NCI-H345 (cell line): ENCODE measurements at places on chromosomes 7 and 10.

DNA sequence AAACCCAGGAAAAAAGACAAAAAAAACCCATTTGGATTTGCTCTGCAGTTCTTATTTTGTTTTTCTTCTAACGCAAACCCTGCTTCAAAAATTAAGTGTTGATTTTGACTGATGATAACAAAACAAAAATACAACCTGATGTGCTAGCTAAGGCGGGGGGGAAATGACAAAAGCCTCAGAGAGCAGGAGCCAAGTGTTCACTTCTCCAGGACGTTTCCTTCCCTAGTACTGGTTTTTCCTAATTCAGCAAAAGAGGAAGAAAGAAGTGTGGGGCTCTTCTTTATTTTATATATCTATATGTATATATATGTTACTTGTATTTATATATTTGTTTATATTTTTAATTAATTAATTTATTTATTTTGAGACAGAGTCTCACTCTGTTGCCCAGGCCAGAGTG is 28.0 kb downstream of the SNX10 start:
- no peak for DNase-seq

GRCh38 chr7:78197447-78197846 is 398.9 kb downstream of the PHTF2 start:
- DNase-seq: no peak

- DNase-seq: no peak
These were observed 65.1 kb upstream of the EBF3 start for GRCh38 chr10:130029209-130029608.

DNA sequence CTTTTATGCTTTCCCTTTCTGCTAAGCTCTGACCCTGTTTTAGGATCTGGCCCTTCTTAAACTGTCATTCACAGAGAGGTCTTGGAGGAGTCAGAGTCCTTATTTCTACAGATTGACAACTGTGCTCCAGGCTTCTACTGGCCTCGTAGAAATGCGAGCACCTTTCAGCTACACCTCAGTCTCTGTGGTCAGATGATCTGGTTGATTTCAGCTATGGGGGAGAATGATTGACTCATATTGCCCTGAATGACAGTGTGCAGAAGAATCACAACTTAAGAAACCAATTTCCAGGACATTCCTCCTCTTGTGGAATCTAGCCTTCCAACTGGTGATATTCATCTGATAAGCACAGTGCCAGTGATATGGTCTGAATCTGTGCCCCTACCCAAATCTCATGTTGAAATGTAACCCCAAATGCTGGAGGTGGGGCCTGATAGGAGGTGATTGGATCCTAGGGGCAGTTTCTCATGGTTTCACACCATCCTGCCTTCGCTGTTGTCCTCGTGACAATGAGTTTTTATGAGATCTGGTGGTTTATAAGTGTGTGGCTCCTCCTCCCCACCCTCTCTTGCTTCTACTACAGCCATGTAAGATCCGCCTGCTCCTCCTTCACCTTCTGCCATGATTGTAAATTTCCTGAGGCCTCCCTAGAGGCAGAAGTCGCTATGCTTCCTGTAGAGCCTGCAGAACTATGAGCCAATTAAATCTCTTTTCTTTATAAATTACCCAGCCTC is 14.0 kb upstream of the CYP3A7 start:
- DNase-seq: no peak

DNA sequence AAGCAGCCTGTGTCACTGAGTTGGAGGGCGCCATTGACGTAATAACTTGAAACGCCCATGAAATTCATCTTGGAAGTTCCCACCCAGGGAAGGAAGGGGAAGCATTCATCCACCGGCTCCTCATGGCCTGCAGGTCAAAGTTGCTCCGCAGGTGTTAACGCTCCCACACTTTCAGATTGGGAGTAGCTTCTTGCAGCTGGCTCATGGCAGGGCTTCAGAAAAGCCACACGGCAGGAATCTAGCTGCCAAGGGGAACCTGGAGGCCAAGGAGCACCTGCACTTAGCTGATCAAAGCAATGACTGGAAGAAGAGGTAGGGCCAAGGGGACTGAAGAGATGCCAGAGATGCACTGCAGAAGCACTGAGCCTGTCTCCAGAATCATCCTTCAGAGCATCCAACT is 203.2 kb downstream of the ARHGAP12 start:
- no peak for DNase-seq

DNA sequence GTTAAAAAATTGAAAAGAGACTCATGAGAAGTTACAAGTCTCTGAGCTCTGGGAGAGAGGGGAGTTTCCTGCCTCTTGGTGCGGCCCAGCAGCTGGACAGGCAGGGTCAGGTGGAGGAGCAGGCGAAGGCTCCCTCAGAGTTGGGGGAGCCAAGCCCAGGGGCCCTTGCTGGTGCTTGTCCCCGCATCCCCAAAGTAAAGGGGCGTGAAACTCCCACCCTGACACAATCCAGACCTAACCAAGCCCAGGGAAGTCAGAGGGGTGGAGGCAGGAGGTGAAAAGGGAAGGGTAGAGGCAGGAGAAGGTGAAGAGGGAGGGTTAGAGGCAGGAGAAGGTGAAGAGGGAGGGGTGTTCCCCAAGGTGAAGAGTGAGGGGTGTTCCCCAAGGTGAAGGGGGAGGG is 322.8 kb downstream of the GLRX3 start:
- no peak for DNase-seq

DNA sequence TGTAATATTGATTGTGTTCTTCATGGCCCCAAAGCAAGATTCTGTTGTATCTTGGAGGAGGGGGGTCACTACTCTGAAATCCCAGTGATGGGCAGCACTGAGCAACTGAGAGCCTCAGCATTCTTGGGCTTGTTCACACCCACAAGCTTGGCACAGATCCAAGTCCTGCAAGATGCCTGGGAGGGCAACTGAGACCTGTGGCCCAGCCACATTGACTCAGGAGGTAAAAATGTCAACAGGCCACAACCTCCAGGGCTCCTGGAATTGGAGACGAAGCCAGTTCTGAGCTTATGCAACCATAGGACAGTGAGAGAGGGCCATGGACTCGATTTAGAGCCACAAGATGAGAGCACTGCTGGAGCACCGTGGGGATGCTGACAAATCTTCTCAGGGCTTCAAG is 3.1 kb upstream of the DOCK1 start:
- no peak for DNase-seq
